ENCODE measurements at places on chromosomes 6 and 20.
A peak's percentile ranks its signal among the peaks of the same experiment; 100 is the strongest.

DNA sequence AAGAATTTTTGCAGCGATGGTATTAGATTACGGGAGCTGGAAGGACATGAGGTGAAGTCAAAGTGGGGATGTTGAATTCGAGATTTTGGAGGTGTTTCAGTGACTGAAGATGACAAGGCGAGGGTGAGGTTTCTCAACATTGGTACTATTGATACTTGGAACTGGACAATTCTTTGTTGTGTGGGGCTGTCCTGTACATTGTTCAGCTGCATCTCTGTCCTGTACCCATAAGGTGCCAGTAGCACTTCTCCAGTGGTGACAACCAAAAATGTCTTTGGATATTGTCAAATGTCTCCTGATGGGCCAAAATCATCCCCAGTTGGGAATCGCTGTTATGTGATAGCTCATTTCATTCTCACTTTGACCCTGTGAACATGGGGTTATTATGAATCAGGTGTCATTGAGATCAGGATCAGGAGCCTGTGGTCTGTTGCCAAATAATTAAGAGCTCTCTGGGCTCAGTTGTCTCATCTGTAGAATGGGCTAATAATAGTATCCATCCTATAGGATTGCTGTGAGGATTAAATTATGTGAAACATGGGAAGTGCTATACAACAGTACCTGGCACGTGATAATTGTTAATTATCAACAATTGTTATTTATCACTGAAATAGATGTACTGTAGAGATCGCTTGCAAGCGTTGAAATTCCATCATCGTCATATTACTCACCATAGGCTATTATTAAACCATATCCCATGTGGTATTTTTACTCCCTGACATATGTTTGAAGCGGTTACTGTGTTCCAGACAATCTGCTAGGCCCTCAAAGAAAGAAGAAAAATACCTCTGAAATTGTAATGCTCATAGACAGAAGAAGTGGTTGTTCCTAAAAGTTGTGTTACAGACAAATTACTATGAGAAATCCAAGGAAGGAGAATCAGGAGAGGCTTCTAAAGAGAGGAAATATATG lies 48.5 kb upstream of the TTPAL start:
- no peak for DNase-seq

DNA sequence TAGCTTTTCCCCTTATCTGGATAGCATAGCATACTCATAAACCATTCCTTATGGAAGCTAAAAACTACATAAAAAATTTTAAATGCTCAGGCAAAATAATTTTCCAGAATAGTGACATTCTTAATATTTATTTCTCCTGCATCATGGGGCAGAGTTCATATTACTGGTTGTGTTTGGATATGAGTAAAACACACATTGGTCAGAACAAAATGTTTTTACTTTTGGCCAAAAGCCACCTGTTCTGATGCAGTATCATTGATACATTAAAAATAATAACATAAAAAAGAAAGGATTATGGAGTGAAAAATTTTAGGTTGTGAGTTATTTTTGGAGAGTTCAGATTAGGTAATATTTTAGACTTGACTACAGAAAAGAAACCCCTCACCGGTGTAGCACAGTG lies 33.6 kb downstream of the TRAM2 start:
- DNase-seq, result no peak

DNA sequence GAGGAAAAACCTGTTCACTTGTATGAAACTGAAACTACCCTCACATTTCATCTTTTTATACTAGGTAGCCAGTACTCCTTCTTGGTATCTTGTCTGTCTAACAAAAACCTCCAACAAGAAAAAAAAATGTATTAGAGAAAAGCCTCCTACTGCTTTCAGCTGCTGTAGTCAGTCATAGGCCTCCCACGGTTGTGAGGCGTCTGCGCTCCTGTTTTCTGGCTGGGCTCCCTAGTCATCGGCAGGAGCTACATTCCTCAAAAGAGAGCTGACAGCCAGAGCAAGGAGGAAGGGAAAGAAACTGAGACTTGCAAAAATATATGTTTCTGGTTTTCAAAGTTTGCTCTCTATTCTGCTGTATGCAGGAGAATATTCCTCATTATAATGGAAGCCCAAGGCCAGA lies 517.0 kb downstream of the LMBRD1 start:
- no peak for DNase-seq

DNA sequence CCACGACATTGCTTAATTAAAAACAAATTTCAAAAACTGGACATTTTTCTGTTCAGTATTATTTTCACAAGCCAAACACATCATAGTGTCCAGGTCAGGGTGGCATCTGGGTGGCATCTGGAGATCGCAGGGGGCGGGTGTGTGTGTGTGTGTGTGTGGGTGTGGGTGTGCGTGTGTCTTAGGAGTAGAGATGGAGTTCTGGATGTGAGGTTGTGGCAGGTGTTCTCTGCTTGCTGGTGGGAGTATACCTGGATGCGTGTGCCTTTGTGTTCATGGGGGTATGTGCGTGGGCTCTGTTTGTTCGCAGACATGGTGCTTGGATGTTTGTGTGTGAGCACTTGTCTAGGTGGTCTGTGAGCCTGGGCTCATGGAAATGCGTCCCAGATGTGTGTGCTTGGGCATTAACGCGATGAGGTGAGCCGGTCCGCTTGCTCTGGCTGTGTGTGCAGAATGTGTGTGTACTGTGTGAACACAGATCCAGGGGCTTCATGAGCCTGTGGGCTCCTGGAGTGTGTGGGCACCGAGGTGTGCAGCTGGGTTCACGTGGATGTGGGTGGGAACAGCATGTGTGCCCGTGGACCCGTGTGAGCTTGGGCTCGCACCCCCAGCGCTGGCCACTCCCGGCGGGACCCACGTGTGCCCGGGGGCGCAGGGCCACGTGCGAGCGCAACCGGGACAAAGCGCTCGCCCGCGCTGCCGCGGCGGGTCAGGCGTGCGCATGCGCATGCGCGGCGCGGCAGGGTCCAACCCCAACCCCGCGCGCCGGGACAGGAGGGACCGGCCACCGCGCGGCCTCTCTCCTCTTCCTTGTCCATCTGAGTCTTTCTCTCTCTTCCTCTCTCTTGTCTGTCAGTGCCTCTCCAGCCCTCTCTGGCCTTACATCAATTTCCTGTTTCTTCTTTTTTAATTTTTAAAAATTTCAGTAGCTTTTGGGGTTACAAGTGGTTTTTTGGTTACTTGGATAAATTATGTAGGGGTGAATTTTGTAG lies 60.4 kb downstream of the SRC start:
- peak; percentile 32 for DNase-seq

GRCh38 chr20:21103582-21104465 lies 2.3 kb downstream of the LINC00237 start:
- DNase-seq, result no peak

DNA sequence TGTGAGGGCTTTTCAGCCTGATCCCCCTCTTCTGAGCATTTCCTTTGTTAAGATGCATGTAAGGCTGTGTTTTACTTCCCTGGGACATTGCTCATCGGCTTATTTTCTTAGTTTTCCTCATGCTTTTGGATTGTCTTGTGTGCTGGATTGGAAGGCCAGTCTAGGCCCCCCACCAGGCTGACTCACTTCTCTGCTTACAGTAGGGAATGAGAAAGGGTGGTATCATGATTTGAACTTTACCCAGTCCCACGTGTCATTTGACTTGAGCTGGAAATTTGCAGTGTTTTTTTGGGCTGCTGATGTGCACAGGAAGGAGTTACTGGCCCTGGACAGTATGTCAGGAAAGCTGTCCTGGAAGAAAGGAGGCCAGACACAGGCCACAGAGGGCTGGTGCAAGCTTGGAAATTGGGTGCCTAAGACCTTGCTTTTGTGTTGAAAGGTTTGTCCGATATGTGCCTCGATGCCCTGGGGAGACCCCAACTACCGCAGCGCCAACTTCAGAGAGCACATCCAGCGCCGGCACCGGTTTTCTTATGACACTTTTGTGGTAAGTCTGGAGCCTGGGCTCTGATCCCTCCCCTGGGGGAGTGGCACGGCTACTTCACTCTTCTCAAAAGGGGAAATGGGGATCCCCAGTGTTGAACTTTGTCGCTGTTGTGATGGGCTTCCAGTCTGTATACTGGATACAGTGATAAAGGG lies 12.8 kb downstream of the RNF114 start:
- DNase-seq, result peak; percentile 89

- DNase-seq, result no peak
These were observed 144.8 kb downstream of the BACH2 start for GRCh38 chr6:90151576-90152422.
